HL-60 (cell line): ENCODE measurements at places on chromosomes 3 and 15.
A peak's percentile ranks its signal among the peaks of the same experiment; 100 is the strongest.

GRCh38 chr3:5205165-5205941, 17.8 kb downstream of the EDEM1 start:
- no peak for DNase-seq

DNA sequence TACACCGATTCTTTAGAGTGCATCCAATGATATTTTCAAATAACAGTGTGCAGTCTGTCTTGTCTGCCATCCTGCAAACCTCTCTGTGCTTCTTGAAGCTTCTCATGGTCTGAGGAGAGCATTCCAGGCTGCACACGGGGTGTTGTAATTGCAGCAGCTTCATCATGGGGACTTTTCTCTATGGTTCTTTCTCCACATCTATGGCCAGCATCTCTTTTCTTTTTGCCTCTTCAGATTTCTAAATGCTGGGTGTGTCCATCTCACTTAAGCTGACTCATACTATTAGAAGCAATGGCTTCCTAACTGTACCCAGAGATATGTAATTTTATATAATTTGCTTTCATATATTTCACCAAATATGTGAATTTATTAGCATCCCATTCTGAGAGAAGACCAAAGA, 63.8 kb upstream of the EPHB3 start:
- DNase-seq: no peak

DNA sequence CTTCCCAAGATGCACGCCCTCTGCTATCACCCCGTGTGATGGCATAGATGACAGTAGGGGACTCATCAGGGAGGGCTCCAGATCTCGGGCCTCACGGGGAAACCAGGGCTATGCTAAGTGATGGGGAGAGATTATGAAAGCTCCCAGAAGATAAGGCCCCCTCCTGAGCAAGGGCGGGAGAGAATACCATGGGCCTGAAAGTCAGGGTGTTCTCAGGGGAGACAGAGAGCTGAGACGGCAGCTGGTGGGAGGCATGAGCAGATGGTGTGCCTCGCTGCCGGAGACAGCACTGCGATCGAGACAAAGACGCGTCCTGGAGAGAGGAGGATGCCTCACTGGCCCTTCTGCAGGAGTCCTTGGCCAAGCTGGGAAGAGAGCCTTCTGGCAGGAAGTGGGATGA, 106.5 kb upstream of the ADPGK start:
- no peak for DNase-seq

- DNase-seq: no peak
Observed at GRCh38 chr3:58617338-58617761, 40.2 kb upstream of the FAM107A start.

GRCh38 chr3:60177726-60178125, 1073.5 kb downstream of the FHIT start:
- no peak for DNase-seq

GRCh38 chr3:81788044-81788443, 26.6 kb upstream of the GBE1 start:
- no peak for DNase-seq

DNA sequence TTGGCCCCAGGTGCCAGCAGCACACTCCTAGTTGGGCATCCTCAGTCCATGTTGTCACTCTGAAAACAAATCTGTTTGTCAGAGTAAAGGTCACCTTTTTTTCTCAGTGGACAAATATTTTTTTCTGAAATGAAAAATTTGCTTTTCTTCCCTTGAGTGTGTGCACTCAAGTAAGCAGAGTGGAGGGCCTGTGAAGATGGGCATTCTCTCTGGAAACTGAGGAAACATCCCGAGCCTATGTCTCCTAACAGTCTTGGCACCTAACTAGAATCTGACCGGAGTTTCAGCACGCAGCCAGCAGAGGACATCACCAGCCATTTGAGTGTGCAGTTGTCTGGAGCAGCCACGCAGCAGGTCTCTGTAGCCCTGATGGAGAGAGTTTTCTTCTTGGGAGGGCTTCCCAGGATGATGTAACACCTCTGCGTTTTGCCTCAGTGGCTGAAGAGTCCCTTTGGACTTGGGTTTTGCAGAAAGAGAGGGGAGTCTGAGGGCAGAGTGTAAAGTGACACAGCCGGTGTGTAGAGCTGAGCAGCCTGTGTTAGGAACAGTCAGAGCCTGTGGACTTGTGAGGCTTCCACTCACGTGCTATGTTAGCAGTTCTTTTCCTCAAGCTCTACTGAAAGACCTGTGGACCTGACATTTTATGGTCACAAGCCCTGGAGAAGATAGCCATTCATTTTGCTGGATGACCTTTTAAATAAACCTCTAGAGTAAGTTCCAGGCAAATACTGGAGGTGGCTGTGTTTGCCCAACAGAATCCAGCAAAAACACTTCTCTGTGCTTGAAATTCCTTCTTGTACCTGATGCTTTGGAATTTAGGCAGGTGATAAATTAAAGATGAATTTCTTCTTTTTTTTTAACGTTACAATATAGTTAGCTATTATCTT, 51.6 kb downstream of the ABHD2 start:
- DNase-seq: no peak

- peak; percentile 21 for DNase-seq
Observed at GRCh38 chr3:36494461-36495109, 114.3 kb downstream of the STAC start.

DNA sequence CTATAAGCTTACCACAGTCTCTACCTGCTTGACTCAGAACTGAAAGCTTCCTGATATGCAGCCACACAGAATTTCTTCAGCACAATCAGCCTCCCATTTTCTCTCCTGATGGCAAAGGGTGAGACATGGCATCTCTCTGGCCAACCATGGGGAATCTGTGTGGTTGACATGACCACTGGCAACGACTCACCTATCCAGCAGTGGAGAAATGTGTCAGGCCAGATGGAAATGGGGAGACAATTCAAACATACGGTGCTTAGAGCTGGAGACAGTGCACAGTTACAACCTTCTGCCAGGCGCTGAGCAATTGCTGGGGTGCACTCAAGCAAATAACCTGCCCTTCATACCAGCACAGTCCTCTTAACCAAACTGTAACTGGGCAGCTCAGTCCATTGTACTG, 3.6 kb downstream of the ZNF385D start:
- DNase-seq: no peak

DNA sequence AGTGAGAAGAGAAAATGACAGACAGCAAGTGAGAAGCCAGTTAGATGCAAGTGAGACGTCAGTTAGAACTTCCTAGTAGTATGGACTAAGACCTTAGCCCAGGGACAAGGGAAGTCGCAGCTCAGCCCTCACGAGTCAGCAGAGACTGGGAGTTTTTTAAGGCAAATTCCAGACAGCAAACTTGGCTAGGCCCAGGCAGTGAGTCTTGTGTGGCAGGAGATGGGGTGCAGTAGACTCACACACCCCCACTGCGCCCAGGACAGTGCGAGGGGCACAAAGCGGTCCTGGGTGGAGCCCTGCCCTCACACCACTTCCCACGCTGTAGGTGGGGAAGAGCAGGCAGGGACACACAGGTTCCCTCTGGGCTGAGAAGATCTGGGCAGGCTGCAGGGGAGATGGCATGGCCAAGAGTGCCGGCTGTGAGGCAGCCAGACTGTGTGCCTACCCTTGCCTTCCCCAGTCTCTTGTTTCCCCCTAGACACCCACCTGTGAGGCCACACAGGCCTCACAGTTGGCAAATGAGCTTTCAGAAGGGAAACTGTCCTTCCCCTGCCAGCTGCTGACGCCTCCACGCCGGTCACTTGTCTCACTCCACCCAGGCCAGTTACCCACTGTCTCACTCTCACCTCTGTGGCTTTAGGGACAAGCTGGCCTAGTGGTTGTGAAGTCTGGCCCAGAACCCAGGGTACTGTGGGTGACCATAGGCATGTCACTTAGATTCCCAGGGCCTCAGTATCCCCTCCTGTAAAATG, 13.7 kb upstream of the PRKCD start:
- no peak for DNase-seq

GRCh38 chr3:150958683-150959082, 13.8 kb downstream of the CLRN1 start:
- DNase-seq: no peak

GRCh38 chr3:126616931-126617330, 38.0 kb downstream of the TXNRD3 start:
- no peak for DNase-seq

DNA sequence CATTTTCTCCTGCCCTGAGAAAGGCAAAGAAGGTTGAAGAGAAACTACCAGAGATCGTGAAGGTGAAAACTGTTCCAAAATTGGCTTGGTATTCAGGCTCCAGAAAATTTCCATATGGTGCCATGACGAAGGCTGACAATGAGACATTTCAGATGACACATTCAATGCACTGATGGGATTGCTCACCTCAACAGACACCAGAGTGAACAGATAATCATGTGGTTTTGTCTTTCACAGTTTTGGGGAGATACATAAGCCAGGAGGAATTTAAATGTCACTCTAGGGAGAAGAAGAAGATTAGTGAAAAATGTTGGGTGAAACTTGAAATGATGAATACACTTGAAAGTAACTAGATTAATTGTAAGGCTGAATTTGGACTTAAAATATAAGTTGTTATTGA, 339.7 kb upstream of the EPHA3 start:
- no peak for DNase-seq

DNA sequence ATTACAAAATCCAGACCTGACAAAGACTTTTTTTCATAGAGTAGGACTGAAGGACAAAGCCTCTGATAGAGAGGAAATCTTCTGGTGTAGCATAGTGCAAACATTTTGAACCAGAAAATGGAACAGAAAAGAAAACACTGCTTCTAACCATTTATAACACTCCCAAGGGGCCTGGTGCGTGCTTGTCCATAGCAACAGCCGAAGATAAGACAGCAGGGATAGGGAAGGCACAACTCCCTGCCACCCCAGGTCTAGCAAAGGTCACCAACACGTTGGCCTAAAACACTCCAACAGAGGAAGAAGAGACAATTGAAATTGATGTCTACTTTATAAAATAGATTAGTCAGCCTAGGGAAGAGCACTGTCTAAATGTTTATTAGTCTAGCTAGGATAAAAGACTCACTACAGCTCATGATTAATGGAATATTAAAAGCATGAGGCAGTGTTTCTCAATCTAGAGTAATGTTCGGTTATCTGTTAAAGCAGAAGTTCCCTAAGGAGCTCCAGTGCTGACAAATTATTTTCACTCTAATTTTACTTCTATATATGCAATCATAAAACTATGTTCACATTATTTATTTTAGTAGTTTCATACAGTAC, 145.2 kb downstream of the P3H2 start:
- DNase-seq: no peak

DNA sequence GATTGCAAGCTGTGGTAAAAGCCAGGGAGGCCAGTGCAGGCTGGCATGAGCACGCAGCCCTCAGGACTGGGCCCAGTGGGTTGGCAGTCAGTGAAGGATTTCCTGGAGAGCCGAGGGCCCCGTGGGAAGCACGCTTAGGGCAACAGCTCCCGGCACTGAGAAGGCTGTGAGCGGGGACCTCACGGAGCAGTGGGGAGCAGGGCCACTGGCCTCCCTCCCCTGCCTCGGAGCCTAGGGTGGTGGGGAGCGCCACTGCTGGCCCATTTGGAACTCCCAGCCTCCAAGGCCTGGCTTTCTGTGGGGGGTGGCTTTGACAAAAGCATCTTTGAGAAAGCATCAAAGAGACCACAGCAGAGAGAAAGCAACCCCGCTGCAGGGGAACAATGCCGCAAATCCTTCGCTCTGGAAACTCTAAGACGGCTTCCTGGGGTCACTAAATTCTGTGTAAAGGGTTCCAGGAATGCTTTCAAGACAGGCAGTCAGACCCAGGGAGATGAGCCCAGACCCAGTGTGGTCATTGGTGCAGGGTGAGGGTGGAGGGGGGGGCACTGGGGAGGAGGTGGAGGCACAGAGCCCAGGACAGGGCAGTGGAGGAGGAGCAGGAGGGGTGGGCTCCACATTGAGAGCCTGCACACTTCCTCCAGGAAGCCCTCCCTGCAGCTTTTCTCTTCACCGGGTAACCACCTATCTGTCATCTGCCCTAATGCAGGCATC, 9.5 kb upstream of the APBA2 start:
- DNase-seq: no peak

GRCh38 chr15:40357246-40357645, 773 bp upstream of the DISP2 start:
- DNase-seq: no peak

DNA sequence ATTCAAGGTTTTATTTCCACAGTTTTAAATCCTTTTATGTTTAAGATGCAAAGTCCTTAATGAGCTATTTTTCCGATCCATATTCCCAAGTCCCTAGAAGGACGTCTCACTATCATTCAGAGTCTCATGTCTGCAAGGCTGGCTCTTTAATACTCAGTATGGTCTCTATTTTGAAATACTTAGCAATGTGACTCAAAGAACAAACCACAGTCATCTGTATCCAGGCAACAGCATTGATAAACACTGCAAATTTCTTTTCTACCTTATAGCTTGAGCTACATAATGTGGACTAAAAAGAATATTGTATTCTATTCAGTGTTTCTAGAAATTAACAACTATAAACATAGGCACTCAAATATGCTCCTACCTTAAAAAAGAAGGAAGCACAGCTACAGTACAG, 588.3 kb upstream of the NAALADL2 start:
- DNase-seq: no peak

DNA sequence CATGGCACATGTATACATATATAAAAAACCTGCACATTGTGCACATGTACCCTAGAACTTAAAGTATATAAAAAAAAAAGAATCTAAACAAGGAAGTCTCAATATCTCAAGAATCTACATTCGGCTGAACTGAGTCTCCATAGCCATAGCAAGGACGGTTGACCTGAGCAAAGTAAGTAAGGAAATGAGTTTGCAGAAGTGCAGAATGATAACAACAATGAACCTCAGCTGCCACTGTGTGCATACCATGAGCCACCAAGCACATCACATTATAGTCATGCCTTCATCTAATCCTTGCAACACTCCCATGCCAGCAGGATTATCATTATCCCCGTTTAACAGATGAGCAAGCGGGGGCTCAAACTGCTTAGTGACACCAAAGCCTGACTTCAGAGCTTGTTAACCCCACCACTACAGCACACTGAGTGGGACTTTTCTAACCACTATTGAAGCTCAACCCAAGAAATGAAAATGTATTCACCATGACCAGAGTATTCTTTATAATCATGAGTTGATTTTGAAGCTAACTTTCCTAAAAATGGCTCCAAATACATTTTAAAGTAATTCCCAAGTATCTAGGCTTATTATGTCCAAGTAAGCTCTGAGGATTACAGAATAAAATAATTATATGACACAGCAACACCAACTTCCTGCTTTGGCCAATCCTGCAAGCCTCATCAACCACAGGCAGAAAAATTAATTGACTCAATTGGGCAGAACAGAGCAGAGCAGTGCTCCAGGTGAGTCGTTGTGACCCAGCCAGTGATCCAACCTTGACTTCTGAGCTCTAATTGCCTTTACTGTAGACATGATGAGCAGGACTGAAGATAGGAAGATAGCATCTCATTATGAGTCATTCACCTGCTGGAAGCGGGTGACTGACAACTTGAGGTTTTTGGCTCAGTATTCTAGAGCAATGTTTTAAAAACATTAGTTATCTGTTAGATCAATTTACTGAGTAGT, 47.3 kb upstream of the IL12A start:
- DNase-seq: peak; percentile 23
